COR-L47 (cell line): ENCODE measurements at places on chromosomes 13 and 19.

- no peak for DNase-seq
Measured at GRCh38 chr19:8306235-8307054, 1.7 kb downstream of the CD320 start.

DNA sequence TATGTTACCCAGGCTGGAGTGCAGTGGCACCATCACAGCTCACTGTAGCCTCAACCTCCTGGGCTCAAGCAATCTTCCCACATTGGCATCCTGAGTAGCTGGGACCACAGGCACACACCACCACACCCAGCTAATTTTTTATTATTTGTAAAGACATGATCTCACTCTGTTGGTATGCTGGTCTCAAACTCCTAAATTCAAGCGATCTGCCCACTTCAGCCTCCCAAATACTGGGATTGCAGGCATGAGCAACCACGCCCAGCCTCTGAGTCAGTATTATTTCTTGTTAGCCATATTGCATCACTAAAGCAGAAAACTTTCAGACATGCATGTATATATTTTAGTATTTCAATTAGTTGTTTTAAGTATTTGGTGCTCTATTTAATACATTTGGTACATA is 376.4 kb downstream of the GPC6 start:
- DNase-seq, result no peak

DNA sequence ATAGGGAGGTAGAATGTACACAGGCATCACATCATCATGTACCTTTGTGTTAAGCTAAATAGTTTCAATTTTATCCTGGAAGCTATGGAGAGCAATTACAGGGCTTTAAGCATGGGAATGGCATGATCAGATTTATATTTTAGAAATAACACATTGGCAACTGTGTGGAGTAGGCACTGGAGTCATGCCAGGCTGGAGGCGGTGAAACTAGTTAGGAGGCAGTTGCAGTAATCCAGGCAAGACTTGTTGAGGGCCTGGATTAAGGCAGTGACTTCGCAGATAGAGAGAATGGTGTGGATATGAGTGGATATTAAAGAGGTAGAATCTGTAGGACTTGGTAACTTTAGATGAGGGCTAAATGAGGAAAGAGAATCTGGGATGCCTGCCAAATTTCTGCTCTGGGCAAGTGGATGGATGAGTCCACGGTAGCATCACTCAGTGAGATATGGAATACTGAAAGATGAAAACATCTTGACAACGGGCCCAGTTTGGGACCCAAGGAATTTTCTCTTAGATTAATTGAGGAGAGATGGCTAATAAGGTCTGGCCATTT is 506.2 kb downstream of the FGF9 start:
- DNase-seq, result no peak

DNA sequence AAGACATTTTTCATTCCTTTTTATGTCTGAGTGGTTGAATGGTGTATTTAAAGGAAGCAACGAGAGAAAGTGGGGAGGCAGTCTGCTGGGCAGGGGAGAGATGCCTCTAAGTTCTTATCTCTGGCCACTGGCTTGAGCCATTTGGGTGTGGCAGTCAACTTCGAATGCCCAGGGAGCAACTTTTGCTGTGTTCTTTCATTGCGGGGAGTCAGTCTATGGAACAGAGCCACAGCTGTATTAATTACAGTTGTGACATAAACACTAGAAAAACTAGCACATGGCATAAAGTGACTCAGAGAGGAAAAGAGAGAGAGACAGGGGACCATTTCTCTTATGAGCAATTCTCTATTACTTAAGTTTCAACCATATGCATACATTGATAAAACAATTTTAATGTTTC is 40.4 kb upstream of the PDCD5 start:
- no peak for DNase-seq

DNA sequence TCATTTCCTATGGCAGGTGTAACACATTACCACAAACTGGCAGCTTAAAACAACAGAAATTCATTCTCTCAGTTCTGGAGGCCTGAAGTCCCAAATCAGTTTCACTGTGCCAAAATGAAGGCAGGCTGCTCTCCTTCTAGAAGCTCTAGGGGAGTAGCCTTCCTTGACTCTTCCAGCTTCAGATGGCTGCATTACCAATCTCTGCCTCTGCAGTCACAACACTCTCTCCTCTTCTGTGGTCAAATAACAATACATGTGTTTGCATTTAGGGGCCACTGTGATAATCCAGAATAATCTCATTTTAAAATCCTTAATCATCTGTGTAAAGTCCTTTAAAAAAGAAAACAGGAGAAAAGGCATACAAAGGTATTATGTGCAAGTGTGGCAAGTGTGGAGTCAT is 7.8 kb downstream of the DIAPH3 start:
- DNase-seq, result no peak

DNA sequence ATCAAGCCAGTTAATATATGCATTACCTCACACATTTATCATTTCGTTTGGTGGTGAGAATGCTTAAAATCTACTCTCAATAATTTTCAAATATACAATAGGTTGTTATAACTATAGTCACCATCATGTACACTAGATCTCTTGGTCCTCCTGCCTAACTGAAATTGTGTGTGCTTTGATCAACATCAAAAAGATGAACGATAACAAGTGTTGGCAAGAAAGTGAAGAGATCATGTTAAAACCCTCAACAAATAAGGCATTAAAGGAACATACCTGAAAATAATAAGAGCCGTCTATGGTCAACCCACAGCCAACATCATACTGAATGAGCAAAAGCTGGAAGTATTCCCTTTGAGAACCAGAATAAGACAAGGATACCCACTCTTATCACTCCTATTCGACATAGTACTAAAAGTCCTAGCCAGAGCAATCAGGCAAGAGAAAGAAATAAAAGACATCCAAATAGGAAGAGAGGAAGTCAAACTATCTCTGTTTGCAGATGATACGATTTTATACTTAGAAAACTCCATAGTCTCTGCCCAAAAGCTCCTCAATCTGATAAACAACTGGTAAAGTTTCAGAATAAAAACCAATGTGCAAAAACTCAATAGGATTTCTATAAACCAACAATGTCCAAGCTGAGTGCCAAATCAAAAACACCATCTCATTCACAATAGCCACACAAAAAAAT is 27.9 kb upstream of the OR10H1 start:
- DNase-seq, result no peak

DNA sequence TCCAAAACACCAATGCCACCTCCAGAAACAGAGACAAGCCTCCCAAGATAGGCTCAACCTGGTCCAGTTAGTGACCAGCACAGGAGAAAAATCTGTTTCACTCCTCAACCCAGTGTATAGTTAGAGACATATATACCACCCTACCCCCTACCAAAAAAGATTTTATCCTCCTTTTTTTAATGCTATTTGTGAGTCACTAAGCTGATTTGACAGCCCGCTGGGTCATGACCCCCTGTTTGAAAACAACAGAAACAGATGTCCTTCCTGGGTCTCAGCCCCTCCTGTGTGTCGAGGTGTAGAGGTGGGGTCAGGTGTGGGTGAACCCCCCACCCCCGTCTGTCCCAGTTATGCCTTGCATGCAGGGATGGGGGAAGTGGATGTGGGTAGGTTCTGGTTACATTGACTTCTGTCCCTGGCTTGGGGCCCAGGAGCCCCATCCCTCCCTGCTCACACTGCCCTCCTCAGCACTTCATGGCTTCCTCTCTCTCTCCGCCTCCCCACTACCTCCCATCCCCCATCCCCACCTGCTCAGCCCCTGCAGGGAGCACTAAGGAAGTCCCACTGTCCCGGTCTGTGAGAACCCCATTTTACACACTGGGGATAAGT is 14.0 kb upstream of the TOMM40 start:
- no peak for DNase-seq

- DNase-seq, result no peak
Measured at GRCh38 chr13:37212826-37213225, 107.4 kb upstream of the CSNK1A1L start.

DNA sequence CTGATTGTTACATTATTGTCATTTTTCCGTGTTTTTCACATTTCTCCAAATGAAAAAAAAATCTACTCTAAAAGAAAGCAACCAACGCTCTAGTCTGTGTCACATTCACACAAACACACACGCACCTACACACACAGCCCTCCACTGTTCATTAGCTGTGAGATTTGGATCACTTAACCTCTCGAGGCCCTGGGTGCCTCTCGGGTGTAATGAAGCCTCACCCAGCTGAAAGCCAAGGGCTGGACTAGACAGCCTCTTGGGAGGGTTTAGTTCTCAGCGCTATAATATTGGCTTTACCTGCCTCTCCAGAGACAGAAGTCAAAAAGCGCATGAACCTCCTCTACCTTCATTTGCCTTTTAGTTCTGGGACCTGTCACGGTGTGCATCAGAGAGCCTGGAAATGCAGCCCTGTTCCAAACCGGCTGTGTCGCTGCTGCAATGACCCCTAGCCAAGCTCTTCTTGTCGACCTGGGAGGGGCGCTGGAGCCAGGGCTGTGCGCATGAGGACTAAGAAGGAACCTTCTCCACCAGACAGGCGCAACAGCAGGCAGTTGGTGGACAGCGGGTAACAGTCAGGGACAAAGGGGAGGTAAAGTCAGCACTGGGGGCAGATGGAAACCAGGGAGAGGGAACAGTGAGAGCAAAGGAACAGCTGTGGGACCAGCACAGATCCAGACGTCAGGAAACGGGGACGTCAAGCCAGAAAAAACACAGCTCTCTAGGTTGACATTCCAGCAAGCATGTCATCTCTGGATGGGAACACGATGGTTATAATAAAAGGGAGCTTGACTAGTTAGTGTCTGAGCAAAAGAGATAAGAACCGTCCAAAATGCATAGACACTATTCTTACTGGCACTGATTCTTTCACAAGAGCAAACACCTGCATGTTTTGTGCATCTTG is 375.9 kb downstream of the EFNB2 start:
- no peak for DNase-seq

- no peak for DNase-seq
Measured at GRCh38 chr13:106010836-106011235, 524.6 kb downstream of the EFNB2 start.

DNA sequence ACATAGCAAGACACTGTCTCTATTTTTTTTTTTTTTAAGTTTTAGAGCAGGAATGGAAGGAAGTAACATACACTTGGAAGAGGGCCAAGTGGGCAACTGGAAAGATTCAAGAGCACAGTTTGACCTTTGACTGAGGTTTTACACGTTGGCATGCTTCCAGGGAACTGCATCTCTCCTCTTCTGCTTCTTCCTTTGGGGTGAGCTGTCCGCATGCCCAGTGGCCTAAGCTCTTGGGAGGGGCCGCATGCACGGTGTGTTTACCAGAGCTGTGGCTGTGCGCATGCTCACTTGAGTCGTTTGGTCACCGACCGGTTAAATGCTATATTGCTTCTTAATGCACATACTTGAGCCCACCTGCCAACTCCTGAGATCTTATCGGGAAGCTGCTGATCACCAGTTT is 727.7 kb downstream of the UQCRFS1 start:
- DNase-seq, result no peak

GRCh38 chr19:31013384-31014020 is 335.7 kb downstream of the TSHZ3 start:
- no peak for DNase-seq

DNA sequence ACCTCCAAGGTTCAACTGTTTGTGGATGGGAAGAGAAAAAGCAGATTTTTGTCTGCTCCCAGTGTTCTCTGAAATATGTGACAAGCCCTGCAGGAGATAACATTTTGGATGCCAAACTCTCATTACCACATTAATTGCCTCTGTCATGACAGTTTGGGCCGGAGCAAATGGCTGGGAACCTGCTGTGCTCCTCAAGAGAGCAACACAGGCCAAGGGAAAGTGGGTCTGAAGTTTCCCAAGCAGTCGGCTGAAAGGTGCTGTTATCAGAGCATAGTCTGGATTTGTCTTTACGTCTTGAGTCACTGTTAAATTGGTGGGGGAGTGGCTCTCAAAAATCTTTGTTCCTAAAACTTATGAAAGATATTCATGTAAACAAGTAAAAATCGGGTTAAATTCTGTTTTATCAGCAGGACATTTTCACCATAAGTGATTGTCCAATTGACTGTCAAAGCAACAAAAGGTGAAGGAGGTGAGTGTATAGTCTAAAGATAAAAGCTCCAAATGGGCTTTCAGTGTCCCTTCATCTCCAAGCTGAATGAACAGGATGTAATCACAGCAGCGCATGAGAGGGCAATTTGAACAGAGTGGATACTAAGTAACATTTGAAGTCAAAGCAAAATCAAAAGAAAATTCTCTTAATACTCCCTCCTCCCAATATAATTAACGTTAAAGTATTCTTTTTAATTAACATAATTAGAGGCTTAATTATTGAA is 844.8 kb downstream of the PCDH17 start:
- peak; percentile 25 for DNase-seq

- DNase-seq, result no peak
Measured at GRCh38 chr19:38318660-38319059, 985 bp upstream of the KCNK6 start.

DNA sequence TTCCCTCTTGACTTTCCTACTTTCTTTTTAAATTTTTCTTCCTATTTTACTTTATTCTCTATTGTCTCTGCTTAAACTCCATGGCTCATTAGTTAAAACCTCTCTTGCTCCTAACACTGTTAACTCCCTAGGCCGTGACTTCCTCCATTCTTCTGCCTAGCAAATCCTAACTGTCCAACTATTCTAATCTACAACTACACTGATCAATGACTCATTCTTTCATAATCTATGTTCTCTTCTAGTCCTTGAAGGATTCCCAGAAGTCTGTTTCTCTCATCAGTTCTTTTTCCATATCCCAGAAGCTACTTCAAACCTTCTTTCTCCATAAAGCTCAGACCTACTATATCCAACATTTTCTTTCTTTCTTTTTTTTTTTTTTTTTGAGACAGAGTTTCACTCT is 66.9 kb downstream of the MICU2 start:
- DNase-seq, result no peak

DNA sequence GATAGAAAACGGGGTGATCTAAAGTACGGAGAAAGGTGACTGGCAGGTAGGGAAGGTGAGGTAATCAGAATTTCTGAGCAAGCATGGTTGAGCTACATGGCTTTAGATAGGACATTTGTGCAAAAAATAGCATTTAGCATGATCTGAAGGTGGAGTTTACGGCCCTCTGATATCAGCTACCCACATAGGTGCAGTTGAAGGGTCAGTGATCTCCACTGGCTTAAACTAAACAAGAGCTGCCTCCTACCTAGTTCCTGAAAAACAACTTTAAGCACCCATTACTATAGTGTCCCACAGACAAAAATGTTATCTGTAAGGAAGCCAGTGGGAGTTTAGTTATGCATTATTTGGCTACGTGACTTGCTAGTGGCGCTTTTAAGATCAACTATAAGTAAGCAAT is 1.2 kb upstream of the CASP14 start:
- no peak for DNase-seq

- DNase-seq, result no peak
Measured at GRCh38 chr13:101988140-101988539, 413.7 kb downstream of the FGF14 start.
